Heart right ventricle (tissue), 16 donors: ENCODE measurements at places on chromosomes 6 and 20. TPM values are rescaled to one million over a fixed set of nuclear protein-coding genes. Genes with fewer than 3 reads are reported as not detected.
A peak's percentile ranks its signal among the peaks of the same experiment; 100 is the strongest.

DNA sequence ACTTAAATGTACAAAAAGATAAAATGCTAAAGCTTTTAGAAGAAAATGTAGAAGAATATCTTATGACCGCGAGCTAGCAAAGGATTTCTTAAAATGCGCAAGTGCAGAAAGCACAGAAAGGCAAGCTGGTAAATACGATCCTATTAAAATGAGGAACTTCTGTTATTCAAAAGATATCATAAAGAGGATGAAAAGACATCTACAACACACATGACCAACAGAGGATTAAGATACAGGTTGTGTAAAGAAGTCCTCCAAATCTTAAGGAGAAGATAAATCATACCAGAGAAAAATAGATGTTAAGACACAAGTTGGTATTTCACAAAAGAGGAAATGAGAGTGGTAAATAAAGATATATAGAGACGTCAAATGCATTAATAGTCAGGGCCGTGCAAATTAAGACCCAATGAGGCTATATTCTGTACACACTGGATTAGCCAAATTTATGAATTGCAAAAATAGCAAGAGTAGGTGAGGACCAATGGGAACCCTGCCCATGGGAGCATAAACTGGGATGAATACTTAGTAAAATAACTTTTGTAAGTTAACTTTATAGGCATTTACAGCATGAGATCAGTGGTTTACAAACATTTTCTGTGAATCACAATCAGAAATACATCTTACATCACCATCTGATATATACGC, 23.0 kb downstream of the APCDD1L start:
- no peak overlapping the region for H3K27ac ChIP-seq

DNA sequence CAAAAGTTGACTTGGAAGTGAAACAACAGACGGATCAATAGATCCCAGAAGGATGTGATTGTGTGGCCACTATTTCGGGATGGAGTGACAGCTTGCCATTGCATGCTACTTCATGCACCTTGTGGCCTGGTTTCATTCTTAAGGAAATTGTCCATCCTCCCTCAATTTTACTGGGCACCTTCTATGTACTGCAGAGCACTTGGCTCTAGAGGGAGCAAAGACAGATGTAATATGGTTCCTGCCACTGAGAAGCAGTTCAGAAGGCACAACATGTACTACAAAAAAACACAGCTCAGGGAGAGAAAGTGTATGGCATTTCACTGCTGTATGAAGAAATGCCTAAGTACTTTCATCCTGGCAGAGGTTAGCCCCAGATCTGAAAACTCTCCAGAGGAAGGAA, 91.9 kb downstream of the FOXA2 start:
- H3K4me3 ChIP-seq = no peak overlapping the region
- H3K4me1 ChIP-seq = no peaks in the 10 kb centered on the region
- peaks cover 16% of the 10 kb centered on the region for H3K27me3 ChIP-seq
- no peak for DNase-seq

DNA sequence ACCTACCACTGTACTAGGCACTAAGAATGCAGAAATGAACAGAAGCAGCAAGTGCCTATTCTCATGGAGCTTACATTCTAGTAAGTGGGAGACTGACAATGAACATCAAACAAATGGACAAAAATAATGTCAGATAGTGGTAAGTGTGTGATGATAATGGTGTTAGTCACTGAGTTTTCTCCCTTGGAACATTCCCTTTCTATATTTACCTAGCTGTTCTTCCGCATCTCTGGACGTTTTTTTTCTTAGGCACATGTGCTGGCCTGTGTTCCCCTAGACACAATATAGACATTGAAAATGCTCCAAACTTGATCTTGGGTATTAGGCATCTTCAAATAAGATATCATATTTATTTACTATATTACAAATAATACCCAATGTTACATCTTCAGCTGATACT, 218.1 kb upstream of the GJE1 start:
- no peaks in the 10 kb centered on the region for H3K4me1 ChIP-seq
- no peak overlapping the region for H3K4me3 ChIP-seq
- no peaks in the 10 kb centered on the region for H3K36me3 ChIP-seq

DNA sequence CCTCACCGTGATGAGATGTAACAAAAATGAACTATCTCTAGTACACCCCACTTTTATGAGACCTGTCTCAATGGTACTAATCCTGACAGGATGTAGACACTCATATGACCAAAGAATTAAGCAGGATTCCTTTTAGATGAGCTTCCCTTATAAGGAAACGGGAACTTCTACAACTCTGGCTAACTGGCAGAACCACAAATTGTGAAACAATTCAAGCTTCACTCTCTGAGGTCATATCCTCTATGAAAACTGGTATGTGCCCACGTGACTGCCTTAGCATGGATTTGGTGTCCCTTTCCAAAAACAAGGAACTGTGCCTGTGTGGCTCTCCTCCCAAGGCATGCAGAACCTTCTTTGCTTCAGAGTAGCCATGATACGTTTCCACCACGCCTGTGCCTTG, 14.1 kb upstream of the CPNE5 start:
- no peaks in the 10 kb centered on the region for H3K27me3 ChIP-seq
- DNase-seq = no peak
- peaks cover 68% of the 10 kb centered on the region for H3K4me1 ChIP-seq
- no peaks in the 10 kb centered on the region for H3K36me3 ChIP-seq
- H3K4me3 ChIP-seq = no peak overlapping the region
- H3K27ac ChIP-seq = peak overlapping the region; percentile 1

GRCh38 chr6:134875367-134875766, 74.5 kb downstream of the ALDH8A1 start:
- no peaks in the 10 kb centered on the region for H3K36me3 ChIP-seq
- H3K27ac ChIP-seq = no peak overlapping the region
- H3K27me3 ChIP-seq = no peaks in the 10 kb centered on the region
- H3K4me1 ChIP-seq = no peaks in the 10 kb centered on the region
- DNase-seq = no peak
- no peak overlapping the region for H3K4me3 ChIP-seq

GRCh38 chr20:41428285-41428684, 61.7 kb upstream of the EMILIN3 start:
- no peaks in the 10 kb centered on the region for H3K27me3 ChIP-seq
- no peak overlapping the region for H3K27ac ChIP-seq
- H3K36me3 ChIP-seq = peaks cover 73% of the 10 kb centered on the region
- H3K4me1 ChIP-seq = peaks cover 18% of the 10 kb centered on the region

DNA sequence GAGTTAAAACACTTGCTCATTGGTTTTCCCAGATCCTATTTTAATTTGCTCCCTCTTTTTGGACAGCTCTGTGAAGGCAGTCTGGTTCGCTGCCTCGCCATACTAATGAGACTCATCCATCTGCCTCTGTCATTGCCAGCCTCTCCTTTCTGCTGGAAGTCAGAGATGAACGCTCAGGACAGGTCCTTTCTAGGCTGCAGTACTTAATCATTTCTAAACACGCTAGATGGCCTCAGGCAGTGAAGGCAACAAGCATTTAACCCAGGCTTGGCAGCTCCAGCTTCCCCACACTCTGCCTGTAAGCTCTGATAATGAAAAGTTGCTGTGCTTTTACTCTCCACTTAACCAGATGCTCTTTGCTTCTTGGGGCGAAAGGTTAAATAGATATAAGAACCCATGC, 286.7 kb upstream of the POU3F2 start:
- H3K36me3 ChIP-seq = no peaks in the 10 kb centered on the region
- peaks cover 4% of the 10 kb centered on the region for H3K27me3 ChIP-seq
- DNase-seq = no peak
- H3K4me1 ChIP-seq = no peaks in the 10 kb centered on the region
- no peak overlapping the region for H3K4me3 ChIP-seq
- H3K27ac ChIP-seq = no peak overlapping the region

GRCh38 chr20:35619196-35620095, 3.8 kb downstream of the SPAG4 start:
- H3K27me3 ChIP-seq = peaks cover 7% of the 10 kb centered on the region
- peak overlapping the region; percentile 94 for H3K27ac ChIP-seq
- H3K36me3 ChIP-seq = peaks cover under 1% of the 10 kb centered on the region
- peak; percentile 79 for DNase-seq
- peaks cover 21% of the 10 kb centered on the region for H3K4me1 ChIP-seq

DNA sequence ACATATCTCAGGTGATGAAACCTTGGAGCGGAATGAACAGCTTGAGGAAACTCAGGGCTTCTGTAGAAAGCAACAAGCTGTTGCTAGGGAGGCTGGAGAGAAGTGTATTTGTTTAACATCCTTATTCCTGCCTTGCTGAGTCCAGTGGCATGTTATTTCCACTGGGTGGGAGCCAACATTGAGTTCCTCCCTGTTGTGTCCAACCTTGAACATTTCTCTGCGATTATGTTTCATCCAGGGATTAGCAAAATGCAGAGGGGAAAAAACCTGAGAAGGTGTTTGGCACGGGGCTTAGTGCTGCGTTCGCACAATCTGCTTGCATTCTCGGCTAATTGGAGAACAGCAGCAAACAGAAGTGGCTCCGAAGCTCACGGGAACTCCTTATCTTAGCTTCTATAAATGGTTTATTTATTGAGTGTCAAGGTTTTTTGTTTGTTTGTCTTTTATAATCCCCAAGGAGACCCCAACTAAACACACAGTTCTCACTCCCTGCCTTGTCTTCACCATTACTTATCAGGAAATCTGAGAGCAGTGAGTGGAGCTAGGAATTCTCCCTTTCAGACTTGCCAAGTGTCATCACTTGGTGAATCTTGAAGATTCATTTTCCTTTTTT, 412.8 kb downstream of the CDC5L start:
- H3K36me3 ChIP-seq = no peaks in the 10 kb centered on the region
- DNase-seq = no peak
- H3K4me3 ChIP-seq = no peak overlapping the region
- H3K4me1 ChIP-seq = no peaks in the 10 kb centered on the region
- no peak overlapping the region for H3K27ac ChIP-seq

GRCh38 chr20:22818636-22819035, 216.5 kb upstream of the SSTR4 start:
- no peak overlapping the region for H3K27ac ChIP-seq
- DNase-seq = no peak
- no peak overlapping the region for H3K4me3 ChIP-seq
- H3K27me3 ChIP-seq = no peaks in the 10 kb centered on the region
- no peaks in the 10 kb centered on the region for H3K4me1 ChIP-seq

Gene MLN
- total RNA-seq = not detected

- H3K36me3 ChIP-seq = no peaks in the 10 kb centered on the region
- no peaks in the 10 kb centered on the region for H3K27me3 ChIP-seq
- peaks cover 10% of the 10 kb centered on the region for H3K4me1 ChIP-seq
- H3K4me3 ChIP-seq = no peak overlapping the region
Observed at GRCh38 chr6:5302220-5302946, 41.1 kb downstream of the FARS2 start.

DNA sequence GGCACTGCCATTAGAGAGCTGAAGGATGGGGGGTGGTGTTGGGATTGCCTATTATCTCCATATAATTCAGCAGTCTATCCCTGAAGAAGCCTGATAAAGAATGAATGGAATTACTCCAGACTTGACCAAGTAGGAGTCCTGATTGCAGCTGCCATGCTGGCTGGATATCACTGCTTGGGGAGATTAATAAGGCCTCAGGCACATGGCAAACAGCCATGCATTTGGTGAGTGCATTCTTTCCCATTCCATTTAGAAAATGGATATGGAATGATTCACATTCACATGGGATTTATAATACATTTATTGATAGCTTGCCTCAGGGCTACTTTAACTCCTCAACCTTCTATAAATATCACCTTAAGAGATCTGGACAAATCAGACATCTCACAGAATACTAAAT, 49.6 kb upstream of the HLA-A start:
- no peak for DNase-seq
- H3K4me3 ChIP-seq = no peak overlapping the region
- H3K4me1 ChIP-seq = peaks cover 5% of the 10 kb centered on the region
- no peaks in the 10 kb centered on the region for H3K27me3 ChIP-seq
- no peaks in the 10 kb centered on the region for H3K36me3 ChIP-seq

DNA sequence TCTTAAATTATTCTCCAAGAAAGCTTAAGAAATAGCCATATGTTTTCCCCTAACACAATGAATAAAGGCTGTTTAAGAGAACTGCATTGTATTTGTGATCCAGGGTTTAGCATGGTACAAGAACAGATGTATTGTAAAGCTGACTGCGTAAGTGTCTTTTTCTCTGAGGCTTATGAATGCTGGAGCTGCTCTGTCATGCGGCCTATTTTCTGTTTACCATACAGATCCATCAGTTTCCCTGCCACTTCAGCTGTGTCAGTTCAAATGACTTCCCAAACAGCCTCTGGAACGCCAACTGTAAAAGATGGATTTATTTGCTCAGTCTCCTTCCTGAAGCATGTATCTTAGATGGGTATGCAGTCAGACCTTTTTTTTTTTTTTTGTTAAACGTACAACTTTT, 419.3 kb upstream of the HS3ST5 start:
- DNase-seq = no peak
- H3K27ac ChIP-seq = no peak overlapping the region
- no peaks in the 10 kb centered on the region for H3K27me3 ChIP-seq
- no peaks in the 10 kb centered on the region for H3K36me3 ChIP-seq
- H3K4me3 ChIP-seq = no peak overlapping the region

Gene WFDC10B
- not detected for total RNA-seq

Gene NMBR
- total RNA-seq = not detected

DNA sequence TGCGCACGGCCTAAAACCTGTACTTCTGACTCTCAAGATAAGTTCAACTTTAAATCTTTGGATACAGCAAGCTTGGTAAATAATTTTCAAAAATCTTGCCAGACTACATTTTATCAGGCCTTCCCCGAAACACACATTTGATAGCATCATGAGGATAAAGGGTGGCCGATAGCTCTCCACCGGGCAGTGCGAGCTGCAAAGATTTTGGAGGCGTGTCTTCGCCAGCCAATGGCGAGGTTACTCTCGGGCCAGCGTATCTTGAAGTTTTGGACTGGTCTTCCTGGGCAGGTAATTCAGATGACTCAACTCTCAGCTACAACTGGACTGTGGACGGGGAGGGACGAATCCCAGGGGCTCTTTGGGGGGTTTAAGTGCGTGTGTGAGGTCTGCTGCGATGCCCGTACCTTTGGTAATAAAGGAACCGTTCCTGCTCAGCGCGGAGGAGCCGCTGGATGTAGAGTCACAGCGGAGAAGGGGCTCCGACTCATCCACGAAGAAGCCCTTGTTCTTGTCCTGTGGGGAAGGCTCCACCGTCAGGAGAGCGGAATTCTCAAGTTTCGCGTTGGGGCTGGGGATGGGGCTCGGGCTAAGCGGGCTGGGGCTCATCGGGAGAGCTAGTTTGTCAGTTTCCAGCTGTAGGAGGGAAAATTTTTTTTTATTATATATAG, 75.3 kb downstream of the TNFRSF21 start:
- no peak overlapping the region for H3K4me3 ChIP-seq
- no peak overlapping the region for H3K27ac ChIP-seq
- no peaks in the 10 kb centered on the region for H3K36me3 ChIP-seq
- no peaks in the 10 kb centered on the region for H3K27me3 ChIP-seq

DNA sequence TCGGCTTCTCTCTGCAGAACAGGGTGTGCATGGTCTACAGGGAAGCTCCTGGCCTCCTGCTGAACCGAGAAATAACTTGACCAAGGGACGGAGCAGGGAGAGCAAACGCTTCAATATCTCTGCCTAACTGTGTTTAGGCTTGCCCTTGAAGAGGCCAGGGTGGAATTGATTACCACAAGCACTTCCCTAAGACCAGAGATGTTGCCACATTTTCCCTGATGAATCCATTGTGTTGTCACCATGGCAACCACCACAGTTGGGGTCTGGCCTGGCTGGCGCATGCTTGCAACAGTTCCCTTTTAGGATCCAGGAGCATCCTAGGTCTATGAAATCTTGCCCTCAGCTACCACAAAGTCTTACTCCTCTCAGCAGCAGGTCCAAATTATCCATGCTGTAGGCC, 213.5 kb upstream of the SULF2 start:
- H3K36me3 ChIP-seq = no peaks in the 10 kb centered on the region
- DNase-seq = no peak
- H3K4me1 ChIP-seq = no peaks in the 10 kb centered on the region

Gene TMEM151B
- total RNA-seq = not detected

GRCh38 chr20:15069355-15069754, 731.9 kb upstream of the FLRT3 start:
- no peaks in the 10 kb centered on the region for H3K36me3 ChIP-seq
- H3K4me3 ChIP-seq = no peak overlapping the region
- H3K27me3 ChIP-seq = no peaks in the 10 kb centered on the region
- DNase-seq = no peak
